ENCODE measurements at places on chromosomes 11 and 22.

DNA sequence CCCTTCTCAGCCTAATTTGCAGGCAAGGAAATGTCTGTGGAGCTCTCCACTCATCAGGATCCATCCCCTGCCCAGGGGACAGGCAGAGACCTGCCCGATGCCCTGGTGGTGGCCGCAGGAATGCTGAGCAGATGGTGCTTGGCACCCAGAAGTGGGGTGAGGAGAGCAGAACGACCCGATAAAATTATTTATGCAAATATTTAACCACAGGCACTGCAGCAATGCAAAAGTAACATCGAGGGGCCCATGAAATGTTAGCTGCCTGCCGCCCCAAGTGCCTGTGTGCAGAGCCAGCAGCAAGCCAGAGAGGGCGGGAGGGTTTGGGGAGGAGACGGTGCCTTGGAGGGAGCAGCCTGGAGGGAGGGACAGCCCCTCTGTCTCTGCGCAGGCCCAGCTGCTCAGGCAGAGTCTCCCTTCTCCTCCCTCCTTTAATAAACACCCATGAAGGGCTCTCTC is 205.5 kb downstream of the CTTN start:
- peak; percentile 44 for DNase-seq

DNA sequence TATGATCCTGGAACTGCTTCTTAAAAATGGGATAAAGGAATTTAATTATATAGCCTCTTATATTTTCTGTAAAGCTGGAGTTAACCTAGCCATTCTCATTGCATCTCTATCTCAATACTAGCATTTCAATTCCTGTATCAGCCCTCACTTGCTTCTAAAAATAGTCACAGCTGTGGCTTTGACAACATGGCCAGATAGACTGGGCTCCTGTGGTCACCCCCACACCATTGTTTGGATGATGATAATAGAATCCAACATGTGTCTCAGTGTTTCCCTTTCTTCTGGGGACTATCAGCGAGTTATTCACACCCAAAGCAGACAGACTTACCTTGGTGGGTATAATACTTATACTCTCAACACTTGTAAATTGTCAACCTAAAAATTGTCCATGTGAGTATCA is 6.9 kb downstream of the VWA5A start:
- DNase-seq = no peak

DNA sequence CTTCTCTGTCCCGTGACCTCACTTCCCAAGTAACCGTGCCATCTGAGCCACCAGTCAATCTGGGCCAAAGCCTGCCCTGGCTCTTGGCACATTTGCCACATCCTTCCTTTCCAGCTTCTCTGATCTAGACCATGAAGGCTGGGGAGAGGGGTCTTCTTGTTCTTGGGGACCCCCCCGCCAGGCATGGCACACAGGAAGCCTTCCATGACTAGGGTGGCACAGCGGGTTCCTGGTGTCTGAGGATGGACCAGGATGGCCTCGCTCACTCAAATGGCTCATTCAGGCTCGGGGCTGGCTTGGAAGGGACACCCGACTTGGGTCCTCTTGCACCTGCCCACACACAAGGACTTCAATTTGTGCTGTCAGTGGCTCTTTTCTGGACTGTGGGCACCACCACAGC is 121.3 kb downstream of the BCR start:
- DNase-seq = no peak

GRCh38 chr22:46542011-46542985 is 4.9 kb upstream of the CELSR1 start:
- peak; percentile 40 for DNase-seq

DNA sequence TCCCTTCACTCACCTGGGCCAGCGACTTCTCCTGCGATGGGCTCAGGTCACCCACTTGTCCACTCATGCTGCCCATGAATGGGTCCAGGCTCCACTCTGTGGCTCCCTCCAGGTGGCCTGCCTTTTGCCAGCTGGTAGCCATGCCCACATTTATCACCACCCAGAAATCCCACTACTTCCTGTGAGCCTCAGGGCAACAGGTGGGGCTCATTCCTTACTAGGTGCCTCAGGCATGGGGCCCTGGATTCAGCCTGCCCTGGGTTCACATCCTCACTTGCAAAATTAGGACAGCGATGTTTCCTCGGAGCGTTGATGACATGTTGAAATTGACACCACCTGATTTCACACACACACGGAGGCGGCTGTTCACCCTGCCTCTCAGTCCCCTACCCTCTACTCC is at the start of gene SEC14L6:
TSS of gene SEC14L6 (minus strand) at position 126 of the 400 bp plus-strand sequence. CDS start at position 67, 59 bp downstream.
- no peak for DNase-seq

GRCh38 chr11:117220568-117220967 is 11.3 kb downstream of the PCSK7 start:
- DNase-seq = no peak

DNA sequence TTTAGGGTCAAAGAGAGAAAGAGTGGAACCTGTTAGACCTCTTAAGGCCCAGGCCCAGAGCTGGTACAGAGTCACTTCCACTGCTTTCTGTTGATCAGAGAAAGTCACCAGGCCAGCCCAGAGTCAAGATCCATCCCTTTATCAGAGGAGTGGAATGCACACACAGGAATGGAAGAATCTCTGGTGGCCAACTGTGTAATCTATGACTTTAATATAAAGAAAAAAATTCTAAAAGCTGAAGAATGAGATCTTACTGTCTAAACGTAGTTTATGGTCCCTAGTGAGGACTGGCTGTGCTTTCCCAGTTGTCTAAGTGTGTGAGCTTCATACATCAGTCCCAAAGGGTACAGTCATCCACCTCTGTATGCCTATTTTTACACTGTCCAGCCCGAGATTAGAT is 51.0 kb downstream of the PPFIBP2 start:
- no peak for DNase-seq

DNA sequence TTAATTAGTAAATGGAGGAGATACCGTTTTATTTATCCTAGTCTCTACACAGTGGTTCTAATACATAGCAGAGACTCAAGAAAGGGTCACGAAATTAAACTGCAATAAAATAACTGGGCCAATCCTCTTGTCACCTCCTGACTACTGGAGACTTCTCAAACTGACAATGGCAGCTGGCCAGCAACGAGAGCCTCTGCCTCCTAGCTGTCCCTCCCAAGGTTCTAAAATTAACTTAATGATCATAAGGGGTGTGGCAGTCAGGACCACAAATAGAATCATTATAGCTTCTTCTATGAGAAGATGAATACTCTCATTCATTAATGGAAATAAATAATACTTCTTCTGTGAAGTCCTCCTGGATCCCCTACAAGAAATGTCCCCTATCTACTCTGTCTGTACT is 63.8 kb upstream of the APOA1 start:
- no peak for DNase-seq

DNA sequence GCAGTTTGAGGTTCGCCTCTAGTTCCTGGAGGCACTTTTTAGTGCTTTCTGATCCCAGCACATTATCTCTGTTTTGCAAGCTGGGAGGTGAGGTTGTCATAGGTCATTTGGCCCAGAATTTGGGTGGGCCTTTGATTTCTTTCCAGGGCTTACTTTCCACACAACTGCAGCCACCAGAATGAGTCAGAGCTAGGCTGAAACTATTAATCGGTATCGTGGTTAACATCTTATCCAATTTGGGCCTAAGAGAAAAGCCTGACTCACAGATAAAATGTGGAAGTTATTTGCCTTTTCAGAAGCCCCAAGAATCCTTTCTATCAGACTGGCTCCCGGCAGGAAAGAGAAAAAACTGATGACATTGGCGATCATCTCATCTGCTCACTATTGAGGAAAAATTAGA is 166.4 kb downstream of the KIRREL3 start:
- DNase-seq = no peak

DNA sequence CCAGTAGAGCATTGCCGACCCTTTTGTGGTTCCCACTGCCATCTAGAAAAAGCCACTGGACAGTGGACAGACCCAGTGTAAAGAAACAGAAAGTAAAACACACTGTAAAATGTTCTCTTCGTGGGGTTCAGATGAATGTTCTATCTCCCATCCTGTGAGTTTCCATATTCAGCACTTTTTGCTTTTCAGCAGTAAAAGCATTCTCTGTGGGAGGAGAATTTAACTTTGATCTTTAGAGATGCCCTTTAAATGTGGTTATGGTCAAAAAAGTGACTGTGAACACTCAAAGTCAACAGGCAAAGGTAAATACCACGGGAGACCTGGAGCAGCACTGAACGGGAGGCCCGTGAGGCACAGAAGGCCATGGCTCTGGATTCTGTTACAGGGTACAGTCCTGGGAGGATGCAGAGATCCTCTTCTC is 53.9 kb downstream of the FLI1 start:
- DNase-seq = no peak

GRCh38 chr11:67312187-67313021 is 9.1 kb downstream of the SSH3 start:
- no peak for DNase-seq

- DNase-seq = no peak
Observed at GRCh38 chr11:88520391-88520790, 182.9 kb upstream of the CTSC start.

GRCh38 chr11:8403310-8403709 is 139.6 kb upstream of the LMO1 start:
- no peak for DNase-seq

DNA sequence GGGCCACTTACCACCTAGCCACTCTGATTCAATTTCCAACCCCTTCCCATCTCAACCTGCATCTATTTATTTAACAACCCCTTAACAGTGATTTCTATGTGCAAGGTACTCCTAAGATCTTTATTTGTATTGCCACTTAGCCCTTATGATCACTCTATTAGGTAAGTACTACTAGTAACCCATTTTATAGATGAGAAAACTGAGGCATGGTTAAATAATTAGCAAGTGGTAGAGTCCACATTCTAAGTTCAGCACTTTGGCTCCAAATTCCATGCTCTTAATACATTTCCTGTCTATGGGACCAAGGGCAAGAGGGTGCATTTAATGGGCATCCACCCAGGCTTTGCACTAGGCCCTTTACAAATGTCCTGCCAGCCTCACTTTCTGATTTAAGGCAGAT is 38.1 kb upstream of the CSNK2A3 start:
- no peak for DNase-seq

DNA sequence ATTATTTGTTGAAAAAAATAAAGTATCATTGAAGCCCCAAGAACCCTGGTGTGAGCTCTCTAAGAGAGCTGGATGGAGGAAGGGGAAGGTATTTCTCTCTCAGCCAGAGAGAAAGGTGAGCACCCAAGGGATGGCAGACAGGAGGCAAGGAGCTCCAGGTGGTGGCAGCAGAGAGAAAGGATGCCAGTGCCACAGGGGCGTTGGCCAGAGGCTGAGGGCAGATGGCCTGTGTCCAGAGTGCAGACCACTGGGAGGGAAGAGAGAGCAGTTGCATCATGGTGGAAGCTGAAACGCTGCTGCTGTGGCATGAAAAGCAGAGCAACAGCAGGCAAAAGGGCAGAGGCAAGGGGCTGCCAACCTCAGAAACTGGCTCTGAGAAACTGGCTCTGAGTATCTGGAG is 8.5 kb downstream of the SPON1 start:
- DNase-seq = peak; percentile 24

DNA sequence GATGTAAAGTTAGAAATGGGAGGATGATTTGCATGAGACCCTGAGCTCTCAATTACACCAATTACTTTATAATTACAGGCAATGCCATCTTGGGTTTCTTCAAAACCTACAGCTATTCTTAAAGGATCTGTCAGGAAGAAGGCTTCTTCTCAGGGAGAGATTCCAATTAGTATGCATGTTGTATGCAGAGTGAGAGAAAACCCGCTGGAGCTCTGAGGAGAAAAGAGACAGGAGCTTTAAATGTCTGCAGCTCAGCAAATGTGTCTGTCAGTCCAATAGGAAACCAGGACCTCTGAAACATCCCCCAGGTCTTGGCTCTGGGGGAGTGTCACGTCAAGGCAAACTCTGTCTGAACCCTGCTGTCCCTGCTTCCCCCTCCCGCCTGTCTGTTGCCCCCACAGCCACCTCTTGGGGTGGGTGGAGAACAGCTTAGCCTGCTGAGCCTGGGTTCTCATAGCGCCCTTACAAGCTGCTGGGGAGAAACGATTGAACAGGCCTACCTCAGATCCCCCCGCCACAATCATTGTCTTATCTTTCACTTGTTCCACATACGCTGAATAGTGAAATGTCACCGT is 140.2 kb downstream of the SPATA19 start:
- no peak for DNase-seq

- no peak for DNase-seq
Observed at GRCh38 chr11:10308201-10308954, 3.5 kb downstream of the ADM start.

- DNase-seq = no peak
Observed at GRCh38 chr11:16184588-16184987, 171.8 kb downstream of the SOX6 start.

- no peak for DNase-seq
Observed at GRCh38 chr11:3613998-3614741, 27.6 kb downstream of the ART5 start.

GRCh38 chr11:87454241-87454640 is 416.5 kb downstream of the TMEM135 start:
- no peak for DNase-seq

DNA sequence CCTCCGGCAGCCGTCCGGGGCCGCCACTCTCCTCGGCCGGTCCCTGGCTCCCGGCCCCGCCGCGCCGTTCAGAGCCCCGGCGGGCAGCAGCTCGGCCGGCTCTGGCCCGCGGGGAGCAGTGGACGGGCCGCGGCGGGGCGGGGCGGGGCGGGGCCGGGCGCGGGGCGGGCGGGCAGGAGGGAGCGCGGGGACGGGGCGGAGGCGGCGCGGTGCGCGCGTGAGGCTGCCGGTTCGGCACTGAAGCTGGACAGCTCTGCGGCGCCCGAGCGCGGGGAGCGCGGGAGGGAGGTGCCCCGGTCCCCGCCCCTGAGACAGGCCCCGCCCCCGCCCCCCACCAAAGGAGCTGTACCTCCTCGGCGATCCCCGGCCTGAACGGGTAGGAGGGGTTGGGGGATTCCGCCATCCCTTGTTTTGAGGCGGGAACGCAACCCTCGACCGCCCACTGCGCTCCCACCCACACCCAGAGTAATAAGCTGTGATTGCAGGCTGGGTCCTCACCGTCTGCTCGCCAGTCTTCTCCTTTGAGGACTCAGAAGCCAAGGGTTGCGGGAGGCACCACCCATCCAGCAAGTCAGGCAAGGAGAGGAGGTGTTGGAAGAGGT is at the start of gene DRD2:
TSS of gene DRD2 (minus strand) at position 239 of the 602 bp plus-strand sequence. CDS start 50,747 bp downstream, outside the sequence.
- no peak for DNase-seq

DNA sequence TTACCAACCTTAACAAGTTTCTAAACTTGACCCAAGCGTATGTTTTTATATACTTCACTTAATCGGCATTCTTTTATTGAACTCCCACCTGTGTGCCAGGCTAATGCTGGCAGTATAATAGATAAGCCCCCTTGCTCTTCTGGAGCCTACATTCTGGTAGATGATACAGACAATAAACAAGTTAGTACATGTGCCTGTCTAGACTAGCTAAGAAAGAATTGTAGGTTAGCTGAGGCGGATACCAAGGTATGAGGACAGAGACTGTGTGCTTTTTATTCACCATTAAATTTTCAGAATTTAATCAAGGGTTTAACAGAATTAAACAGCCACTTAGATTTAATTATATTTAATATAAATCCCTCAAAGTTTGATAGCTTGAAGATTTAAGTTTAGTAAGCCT is 45.7 kb downstream of the TTC17 start:
- DNase-seq = no peak

- DNase-seq = no peak
Observed at GRCh38 chr11:34860034-34860433, 56.1 kb downstream of the APIP start.

Data from NCI-H1105 (cell line).